Stimulated activated naive CD8-positive, alpha-beta T cell treated with anti-CD3 and anti-CD28 coated beads, Interleukin-15, Interleukin-2, amounts not matched to agents 100 U/mL and 50 U/mL, for 24 hours (primary cell): ENCODE measurements at places on chromosomes 11 and 22.

DNA sequence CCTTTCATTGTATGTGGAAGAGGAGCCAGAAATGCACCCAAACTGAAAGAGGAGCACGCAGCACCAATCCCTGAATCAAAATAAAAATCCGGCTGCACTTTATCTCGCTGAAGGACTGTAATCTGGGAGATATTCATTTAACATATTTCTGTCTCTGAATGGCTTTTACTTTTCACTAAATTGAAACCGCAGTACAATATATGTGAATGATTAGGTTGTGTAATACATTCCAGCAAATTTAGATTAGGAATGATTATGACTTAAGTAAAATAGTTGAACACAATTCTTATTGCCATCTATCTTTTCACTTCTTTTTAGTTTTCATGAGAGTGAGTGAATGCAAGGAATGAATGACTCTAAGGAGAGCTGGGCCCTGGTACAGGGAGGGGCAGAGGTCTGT is 232.1 kb downstream of the ST3GAL4 start:
- no peak for DNase-seq

- DNase-seq, result no peak
Observed at GRCh38 chr22:17483688-17484372, 79.5 kb upstream of the SLC25A18 start.

DNA sequence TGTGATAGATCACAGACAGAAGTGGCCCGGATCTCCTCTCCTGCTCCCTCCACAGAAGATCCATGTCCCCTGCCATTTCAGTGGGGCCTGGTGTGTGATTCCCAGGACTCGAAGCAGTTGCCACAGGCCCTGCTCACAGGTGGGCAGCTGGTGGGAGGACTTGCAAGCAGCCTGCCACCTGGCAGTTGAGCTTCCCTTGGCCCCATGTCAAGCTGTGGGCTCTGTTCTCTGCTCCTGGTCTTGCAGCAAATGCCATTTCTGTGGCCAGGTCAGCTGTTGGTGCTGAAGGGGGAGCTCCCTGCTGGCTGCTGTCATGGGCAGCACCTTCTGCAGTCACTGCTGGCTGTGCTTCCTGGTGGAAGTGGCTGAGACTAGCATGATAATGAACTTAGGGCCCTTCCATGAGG is 59.1 kb upstream of the SLC22A12 start:
- DNase-seq, result no peak

GRCh38 chr11:46277313-46277621 is 195 bp upstream of the CREB3L1 start:
- no peak for DNase-seq

- no peak for DNase-seq
Observed at GRCh38 chr11:32905028-32905667, 12.5 kb downstream of the QSER1 start.

DNA sequence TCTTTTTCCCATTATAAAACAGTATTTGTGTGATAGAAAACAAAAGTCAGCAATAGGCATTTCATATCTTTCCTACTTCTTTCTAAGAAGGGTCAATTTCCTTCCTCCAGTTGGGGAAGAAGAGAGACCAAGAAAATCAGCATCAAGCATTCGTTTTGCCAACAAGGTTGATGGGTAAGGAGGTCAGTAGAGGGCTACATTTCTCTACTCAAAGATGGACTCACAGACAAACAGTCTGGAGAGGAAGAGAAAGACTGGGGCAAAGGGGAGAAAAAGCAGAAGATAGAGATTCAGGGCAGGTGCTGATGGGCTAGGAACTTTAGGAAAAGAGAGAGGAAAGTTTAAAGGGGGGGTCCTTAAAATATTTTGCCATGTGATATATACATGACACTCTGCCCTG is 8.6 kb upstream of the MTNR1B start:
- no peak for DNase-seq

DNA sequence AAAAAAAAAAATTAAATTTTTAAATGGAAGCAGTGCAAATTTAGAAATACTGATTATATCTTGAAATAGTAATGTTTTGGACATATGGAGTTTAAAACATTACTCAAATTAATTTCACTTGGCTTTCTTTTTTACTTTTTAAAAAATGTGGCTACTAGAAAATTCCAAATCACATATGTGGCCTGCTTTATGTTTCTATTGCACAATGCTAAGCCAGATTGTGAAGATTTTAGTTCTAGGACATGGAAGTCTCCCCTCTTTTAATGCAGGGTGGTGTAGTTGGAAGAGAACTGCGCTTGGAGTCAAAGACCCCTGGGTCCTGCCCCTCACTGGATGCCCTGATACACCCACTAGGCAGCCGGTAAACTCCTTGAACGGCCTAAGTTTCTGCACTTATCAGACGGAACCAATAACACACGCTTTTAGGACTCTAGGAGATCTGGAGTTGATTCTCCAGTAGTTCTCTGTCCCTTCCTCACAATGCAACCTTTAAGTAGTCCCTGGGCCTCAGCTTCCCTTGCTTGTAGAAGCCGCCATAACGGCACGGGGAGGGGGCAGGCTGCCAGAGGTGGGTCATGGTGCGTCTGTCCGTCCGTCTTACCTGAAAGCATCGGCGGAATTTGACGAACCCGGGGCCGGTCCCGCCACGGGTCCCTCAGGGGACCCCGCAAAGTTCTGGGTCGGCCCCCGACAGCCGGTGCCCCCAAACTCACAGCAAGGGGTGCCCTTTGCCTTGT is 505 bp downstream of the FAM227A start:
- DNase-seq, result no peak
